ENCODE measurements at places on chromosomes 11 and 22.

DNA sequence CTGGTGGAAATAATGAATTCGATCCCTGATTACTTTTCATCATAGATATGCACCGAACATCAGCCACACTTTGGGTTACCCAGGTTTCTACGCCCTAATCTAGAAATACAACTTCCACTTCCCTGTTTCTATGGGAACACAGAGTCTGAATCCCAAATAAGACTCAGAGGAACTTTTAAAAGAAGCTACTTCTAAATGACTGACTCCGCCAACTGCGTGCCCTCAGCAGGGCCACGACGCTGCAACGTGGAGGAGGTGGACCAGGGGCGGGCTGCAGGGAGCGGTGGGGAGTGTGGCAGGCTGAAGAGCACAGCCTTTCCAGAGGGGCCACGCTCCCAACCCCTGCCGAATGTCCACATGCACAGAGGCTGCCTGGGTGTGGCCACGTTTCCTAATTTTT, 304.0 kb downstream of the SHANK2 start:
- no peaks in the 10 kb centered on the region for H3K36me3 ChIP-seq
- H3K27ac ChIP-seq = no peak overlapping the region
- no peak for DNase-seq
- H3K27me3 ChIP-seq = no peaks in the 10 kb centered on the region
- H3K4me3 ChIP-seq = no peak overlapping the region

DNA sequence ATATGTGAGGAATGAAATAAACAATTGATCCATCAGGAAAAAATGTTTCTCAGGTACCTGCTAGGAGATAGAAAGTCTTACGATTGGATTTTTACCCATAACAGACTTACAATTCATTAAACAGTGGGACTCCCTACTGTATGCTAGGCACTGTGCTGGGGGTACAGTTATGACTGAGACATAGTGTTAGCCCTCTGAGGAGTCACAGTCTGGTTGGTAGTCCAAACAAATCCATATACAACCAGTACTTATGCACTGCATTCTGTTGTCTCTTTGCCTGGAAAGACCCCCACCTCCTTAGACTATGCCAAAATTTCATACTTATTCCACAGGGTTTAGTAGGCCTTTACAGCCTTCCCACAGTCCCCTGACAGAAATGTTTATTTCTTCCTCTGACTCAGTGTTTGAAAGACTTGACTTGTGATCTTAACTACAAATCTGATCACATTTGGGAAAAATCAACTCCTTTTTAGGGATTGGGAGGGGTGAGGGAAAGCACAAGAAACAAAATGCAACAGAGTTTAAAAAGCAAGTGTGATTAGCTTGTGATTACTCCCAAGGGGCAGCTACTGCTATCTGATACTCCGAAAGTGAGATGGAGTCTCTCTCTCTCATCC, 69.4 kb upstream of the HORMAD2 start:
- no peak for DNase-seq
- H3K27me3 ChIP-seq = no peaks in the 10 kb centered on the region
- no peak overlapping the region for H3K4me3 ChIP-seq
- H3K4me1 ChIP-seq = no peaks in the 10 kb centered on the region

- H3K4me3 ChIP-seq = no peak overlapping the region
- no peaks in the 10 kb centered on the region for H3K27me3 ChIP-seq
- DNase-seq = no peak
- peaks cover 3% of the 10 kb centered on the region for H3K4me1 ChIP-seq
- H3K27ac ChIP-seq = no peak overlapping the region
- no peaks in the 10 kb centered on the region for H3K36me3 ChIP-seq
Measured at GRCh38 chr11:8338138-8338537, 74.5 kb upstream of the LMO1 start.

DNA sequence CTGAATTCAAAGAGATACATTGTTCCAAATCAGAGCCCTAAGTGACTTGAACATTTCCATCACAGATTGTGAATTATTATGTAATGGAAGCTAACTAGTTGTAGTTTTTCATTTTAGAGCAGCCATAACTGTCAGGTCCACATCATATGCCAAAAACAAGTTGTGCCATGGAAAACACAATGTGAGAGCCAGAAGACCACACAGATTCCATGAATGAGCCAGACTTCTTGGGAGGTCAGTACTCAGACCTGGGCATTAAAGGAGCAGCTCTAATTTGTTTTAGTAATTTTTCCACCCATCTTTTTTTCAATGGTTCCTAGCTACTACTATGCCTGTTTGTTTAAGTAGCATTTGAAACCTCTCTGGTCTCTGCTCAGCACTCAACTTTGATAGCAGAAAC, 279.4 kb downstream of the FAT3 start:
- H3K27ac ChIP-seq = no peak overlapping the region
- H3K36me3 ChIP-seq = no peaks in the 10 kb centered on the region
- no peak for DNase-seq
- peaks cover 4% of the 10 kb centered on the region for H3K4me1 ChIP-seq
- no peaks in the 10 kb centered on the region for H3K27me3 ChIP-seq

DNA sequence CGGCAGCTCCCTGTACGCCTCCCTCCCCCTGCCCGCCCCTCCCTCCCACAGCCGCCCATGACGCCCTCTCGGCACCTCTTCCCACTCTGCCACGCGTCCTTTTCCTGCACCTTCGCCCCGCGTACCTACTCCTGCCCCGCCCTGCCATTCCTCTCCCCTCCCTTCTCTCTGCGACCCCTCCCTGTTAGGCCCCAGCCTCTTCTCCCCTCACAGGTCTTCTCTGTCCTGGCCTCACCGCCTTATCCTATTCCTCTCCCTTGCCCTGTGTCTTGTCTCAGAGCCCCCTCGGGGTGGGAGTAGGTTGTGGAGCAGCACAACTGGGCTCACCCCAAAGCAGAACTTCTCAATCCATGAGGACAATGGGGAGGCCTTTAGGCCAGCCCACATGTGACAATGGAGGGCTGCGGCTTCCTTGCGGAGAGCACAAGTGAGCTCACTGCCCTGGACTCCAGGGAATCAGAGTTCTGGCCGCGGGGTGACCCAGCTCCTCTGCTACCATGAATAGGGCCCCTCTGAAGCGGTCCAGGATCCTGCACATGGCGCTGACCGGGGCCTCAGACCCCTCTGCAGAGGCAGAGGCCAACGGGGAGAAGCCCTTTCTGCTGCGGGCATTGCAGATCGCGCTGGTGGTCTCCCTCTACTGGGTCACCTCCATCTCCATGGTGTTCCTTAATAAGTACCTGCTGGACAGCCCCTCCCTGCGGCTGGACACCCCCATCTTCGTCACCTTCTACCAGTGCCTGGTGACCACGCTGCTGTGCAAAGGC, 539 bp downstream of the SLC35C1 start:
- peak overlapping the region; percentile 57 for H3K4me3 ChIP-seq
- DNase-seq = no peak
- H3K27me3 ChIP-seq = peaks cover 2% of the 10 kb centered on the region
- no peak overlapping the region for H3K27ac ChIP-seq
- H3K4me1 ChIP-seq = peaks cover 6% of the 10 kb centered on the region

DNA sequence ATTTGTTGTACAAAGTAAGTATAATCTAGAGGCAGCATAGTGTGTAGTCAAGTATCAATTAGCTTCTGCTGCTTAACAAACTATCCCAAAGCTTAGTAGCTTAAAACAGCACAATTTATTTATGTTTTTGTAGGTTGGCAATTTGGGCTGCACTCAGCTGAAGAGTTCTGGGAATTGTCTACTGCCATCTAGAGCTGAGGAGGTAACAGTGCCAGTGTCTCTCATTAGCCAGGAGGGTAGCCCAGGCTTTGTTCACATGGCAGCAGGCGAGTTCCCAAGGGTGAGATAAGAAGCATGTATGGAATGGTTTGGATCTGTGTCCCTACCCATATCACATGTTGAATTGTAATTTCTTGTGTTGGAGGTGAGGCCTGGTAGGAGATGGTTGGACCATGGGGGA, 45.8 kb upstream of the SLN start:
- no peaks in the 10 kb centered on the region for H3K36me3 ChIP-seq
- no peaks in the 10 kb centered on the region for H3K27me3 ChIP-seq
- H3K27ac ChIP-seq = no peak overlapping the region
- no peak for DNase-seq
- no peaks in the 10 kb centered on the region for H3K4me1 ChIP-seq
- no peak overlapping the region for H3K4me3 ChIP-seq

- no peaks in the 10 kb centered on the region for H3K36me3 ChIP-seq
- no peak overlapping the region for H3K4me3 ChIP-seq
- no peak for DNase-seq
- H3K27me3 ChIP-seq = no peaks in the 10 kb centered on the region
Measured at GRCh38 chr22:48692734-48693376, 1134.8 kb downstream of the BRD1 start.
